ENCODE measurements at places on chromosomes 12 and 14.

DNA sequence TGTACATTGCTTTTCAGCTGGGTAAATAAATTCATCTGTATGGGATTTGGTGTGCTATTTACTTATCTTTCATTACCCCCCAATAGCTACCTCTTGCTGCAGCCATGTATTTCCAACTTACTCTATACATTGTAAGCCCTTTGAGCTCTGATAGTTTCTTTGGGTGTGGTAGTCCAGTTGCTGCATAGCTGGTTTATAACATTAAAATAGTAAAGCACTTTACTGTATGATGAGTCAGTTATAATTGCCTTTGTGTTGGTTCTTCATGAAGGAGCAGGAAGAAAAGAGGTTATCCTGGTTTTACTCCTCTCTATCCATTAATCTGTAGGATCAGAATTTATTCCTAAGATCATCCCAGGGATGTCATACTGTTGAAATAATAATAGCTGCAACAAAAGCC is 15.7 kb downstream of the TBC1D30 start:
- no peak for DNase-seq

DNA sequence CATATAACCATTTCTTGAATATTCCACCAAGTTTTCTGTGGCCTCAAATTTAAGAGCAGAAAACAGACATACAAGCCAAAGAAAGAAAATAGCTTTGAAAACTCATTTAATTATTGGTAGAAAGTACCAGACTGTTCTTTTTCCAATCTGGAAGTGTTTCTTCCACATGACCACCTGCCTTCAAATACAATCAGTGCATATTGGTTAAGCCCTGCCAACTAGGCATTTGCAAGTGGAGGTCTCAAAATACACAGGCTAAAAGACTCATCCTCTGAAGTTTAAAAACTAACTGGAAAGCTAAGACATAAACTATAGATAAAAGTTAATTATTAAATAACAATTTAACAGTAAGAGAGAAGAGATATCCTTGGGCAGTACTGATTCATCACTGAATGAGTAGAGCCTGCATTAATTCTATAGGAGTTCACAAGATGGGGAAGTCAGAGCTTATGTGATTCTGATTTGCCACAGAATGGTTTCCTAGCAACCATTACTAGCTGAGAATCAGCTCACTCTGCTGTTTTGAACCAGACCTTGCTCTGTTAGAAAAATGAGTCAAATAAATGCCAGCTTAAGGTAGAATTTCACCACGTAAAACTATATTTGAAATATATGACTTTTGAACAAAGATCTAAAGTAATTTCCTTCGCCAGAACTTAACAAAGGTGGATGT is 433.8 kb downstream of the FUT8 start:
- DNase-seq: no peak

GRCh38 chr12:12176402-12176801 is 90.4 kb downstream of the LRP6 start:
- DNase-seq: no peak

DNA sequence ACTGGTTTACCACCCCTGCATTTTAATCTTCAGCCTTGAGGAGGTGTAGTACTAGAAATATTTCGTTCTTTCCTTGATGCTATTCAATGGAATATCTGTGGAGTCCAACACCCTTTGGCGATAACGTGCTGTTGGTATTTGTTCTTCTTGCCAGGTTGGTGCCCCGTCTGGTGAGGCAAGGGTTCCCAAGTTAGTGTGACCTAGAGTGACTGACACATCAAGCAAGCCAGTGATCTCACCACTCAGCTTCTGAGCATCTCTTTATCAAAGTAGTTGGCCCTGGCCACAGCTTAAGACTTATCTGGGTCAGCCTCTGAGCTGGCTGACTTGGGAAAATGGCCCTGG is 60.2 kb downstream of the PLXNC1 start:
- DNase-seq: no peak

- no peak for DNase-seq
These were observed 35.6 kb upstream of the GPR68 start for GRCh38 chr14:91280129-91280528.

- DNase-seq: no peak
These were observed 29.3 kb downstream of the MYF5 start for GRCh38 chr12:80745851-80746505.

DNA sequence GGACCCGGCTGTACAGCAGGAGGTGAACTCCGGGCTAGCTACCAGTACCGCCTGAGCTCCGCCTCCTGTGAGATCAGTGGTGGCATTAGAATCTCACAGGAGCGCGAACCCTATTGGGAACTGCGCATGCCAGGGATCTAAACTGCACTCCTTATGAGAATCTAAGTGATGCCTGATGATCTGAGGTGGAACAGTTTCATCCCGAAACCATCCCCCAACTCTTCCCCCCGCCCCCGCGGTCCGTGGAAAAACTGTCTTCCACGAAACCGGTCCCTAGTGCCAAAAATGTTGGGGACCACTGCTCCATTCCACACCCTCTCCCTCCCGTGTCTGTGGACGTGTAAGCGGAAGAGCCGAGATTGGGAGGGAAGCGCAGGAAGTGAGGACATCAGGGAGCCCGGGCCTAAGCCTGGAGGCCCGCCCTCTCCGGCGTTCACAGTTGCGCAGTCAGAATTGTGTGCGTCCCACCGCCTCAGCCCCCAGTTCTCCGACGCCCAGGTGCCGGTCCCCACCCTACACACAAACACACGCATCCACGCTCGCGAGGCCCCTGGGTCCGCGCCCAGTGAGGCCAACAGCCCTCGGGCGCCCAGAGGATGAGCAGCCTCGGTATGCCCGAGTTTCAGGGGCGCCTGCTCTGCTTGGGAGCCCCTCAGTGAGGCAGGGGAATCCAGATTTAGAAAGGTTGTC is 1.8 kb upstream of the RNASE4 start:
- DNase-seq: peak; percentile 90

DNA sequence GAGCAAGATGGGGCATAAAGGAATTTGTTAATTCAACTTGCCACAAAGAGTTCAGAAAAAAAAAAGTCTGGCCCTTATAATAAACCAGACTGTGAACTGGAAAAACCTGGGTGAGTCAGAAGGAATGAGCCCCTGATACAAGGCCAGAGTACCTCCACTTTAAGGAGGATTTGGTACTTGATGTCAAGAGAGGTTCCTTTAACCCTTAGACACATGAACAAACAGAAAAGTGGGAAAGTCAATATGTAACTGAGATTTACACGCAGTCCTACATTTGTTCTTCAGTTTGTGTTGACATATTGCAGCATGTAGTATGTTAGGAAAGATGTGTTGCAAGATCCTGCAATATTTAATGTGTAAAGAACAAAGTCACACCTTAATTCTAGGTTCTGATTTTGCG is 14.2 kb upstream of the SLC38A4 start:
- no peak for DNase-seq
